ENCODE measurements at places on chromosomes 16 and 17. TPM values are rescaled to one million over a fixed set of nuclear protein-coding genes. Genes with fewer than 3 reads are reported as not detected.

Gene E4F1
- total RNA-seq, result 13.5 TPM

Gene NLRC5
- total RNA-seq, result 6.6 TPM

Gene RND2
- 0.85 TPM for total RNA-seq

- DNase-seq, result no peak
Observed at GRCh38 chr16:54116124-54116655, 170.4 kb downstream of the IRX3 start.

DNA sequence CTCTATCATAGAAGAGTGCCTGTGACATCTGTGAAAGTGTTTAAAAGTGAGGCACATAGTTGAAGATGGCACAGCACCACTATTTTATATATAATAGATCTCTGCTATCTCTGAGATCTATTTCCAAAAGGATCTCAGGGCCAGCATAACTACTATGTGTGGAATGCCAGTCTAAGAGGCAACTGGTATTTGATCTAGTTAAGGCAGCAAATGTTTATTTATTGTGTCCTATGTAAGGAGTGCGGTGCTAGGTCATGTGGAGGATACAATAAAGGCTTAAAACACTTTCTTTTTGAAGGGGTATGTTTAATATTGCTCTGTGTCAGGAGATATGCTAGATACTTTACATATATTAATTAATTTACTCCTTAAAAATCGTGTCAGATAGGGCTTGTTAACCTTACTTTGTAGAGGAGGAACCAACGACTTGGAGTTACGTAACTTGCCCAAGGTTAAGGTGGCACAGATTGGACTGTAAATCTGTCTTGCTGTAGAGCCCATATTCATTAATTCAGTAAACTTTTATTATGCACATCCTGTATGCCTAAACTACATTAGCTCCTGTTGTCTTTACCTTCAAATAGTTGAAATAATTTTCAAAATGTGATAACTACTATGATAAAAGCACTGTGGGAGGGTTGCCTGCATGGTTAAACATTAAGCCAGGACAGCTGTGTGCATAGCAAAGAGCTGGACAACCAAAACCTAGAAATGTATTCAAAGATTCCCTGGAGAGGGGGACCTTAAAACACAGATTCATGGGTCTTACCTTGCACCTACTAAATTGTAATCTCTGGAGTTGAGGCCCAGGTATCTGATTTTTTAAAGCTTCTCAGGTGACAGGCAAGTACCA lies 83.3 kb downstream of the NLK start:
- no peak for DNase-seq

Gene GCGR
- total RNA-seq, result not detected

Measured in left ventricle myocardium inferior (tissue), 1 donor.